ENCODE measurements at places on chromosomes 13 and 19.

DNA sequence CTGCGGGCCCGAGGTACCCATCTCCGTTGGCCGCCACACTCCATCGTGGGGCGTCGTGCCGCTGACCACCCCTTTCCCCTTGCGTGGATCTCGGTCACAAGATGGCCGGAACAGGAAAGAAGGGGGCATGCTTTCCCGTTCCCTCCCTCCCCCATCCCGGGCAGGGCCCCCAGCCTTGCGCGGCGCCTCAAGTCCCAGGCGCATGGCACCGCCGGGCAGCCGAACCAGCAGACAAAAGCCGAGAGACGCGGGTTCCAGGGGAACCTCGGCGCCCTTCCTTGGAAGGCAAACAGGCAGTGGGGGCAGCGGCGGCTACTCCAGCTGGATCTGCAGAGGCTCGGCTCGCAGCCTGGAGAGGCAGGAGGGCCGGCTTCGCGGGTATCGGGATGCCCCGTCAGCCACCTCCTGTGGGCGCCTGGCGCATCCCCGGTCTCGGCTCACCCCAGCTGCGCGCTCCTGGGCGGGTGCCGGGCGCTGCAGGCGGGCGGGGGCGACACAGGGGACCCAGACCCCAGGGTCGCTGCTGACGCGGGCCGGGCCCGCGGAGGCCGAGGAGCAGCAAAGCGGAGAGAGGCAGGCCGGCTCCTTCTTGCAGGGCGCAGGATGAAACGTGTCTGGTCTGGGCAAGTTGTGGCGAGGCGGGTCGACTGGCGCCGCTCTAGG lies 439 bp downstream of the DZIP1 start:
- no peak for DNase-seq

DNA sequence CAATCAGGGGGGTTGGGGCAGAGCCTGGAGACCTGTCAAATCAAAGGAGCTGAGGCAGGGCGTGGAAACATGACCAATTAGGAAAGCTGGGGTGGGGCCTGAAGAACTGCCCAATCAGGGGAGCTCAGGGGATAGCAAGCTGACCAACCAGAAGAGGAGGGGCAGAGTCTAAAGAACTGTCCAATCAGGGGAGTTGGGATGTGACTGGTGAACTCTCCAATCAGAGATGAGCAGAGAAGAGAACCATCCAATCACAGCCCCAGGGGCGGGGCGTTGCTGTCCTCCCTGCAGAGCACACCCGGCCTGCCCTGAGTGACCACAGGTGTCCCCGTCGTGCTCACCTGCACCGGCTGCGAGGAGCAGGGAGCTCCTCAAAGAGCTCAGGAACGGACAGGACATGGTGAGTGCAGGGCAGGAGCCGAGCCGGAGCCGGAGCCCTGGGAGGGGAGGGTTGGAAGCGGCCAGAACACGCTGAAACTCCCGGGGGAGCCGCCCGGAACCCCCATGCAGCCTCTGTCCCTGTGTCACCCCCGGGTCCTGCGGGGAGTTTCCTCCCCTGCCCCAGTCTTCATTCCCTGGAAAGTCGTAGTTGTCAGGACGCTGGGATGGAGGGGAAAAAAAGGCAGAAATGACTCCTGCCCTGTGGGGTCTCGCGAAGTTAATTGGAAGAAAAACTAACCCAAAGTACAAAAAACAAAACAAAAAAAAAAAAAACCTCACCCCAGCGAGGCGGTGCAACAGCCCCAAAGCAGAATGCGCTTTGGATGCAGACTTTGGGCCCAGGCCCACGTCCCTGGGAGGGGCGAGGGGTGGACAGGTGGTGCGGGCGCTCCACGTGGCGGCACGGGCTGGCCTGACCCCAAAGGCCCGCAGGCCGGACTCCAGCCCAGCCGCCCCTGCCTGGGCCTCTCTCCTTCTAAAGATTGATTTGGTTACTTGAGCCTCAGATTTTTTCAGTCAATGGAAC lies at the start of gene ZNF556:
ZNF556 (plus strand) TSS at position 311 of the 967 bp plus-strand sequence; CDS start at position 398, 87 bp downstream.
- DNase-seq: no peak

GRCh38 chr13:98204546-98204945 lies 27.5 kb upstream of the RNF113B start:
- no peak for DNase-seq

DNA sequence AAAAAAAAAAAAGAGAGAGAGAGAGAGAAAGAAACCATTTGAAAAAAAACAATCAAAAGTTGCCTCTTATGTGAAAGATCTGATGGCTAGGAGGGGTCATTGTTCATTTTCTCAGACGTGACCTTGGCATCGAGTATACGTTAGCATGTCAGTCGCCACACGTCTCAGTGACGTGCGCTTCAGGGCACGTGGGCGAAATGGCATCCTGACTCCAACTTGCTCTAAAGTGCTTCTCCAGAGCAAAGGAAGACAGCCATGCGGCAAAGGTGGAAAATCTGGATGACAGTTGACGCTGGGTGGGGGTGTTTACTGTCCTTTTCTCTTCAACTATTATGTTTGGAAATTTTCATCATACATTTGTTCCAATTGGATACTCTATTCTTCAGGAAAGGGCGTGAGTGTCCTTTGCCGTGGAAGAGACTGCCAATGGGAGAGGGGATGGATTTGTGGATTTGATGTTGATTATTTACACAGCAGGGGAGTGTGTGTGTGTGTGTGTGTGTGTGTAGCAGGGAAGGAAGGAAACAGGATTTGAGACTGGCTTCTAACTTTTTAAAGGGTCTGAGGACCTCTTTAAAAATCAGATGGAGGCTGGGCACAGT lies 25.0 kb downstream of the KLF2 start:
- DNase-seq: no peak

DNA sequence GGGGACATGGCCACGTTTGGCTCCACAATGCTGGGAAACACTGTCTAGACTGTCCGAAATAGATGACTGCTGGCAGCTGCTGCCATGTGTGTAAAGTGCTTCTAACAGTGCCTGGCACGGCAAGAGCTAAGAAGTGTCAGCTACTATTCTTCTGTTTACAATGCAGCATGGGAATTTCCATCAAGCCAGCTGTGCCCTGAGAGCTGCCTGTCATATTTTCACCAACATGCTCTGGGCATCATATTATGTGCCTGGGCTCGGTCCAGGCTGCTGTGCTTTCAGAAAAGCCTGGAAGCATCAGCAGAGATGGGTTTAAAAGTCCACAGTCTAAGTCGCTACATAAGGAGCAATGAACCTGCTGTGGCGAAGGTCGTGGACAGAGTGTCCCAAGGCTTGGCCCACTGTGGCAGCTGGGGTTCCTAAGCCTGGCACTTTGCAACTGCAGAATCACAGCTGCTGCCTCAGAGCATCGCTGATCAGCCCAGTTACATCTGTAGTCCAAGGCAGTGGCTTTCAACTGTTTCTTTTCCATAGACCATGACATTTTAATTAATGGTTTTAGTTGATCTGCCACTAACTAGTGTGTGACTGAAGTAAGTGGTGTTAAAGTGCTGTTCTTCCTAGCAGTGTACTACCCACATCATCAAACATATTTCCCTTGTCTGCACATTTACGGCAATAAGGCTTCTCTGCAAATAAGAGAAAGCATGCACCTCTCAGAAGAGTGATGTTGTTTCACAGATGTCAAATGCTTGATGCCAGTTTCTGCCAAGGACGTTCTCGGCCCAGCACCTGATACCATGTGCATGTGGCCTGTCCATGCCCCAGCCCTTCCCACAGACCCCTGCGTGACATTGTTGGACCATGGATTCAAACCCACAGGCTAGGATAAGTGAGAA lies 95.7 kb upstream of the C1QTNF9B start:
- DNase-seq: no peak

DNA sequence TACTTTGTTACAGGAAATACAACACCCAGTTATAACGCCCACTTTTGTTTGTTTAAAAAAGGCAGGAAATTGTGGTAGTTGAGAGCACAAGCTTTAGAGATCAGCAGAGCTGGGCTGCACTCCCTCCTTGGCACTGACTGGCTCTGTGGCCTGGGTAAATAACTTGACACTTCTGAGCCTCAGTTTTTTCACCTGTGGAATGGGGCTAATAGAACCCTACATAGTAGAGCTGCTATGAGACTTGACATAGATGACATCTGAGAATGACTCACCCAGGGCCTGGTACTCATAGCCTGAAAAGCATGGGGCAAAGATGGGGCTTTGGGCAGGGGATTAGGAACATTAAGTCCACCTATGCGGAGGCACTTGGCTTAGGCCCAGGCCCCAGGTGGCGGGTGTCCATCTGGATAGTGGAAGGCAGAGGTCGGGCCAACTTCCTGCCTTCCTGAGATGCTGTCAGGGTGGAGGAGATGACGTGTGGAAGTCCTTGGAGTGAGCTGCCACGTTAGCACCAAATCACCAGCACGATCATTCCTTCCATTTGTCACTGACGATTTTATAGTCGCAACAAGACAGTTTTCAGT lies 159.1 kb downstream of the KATNAL1 start:
- DNase-seq: peak; percentile 81

All from CD8-positive, alpha-beta memory T cell (primary cell).